ENCODE measurements at places on chromosomes 5 and 9.

DNA sequence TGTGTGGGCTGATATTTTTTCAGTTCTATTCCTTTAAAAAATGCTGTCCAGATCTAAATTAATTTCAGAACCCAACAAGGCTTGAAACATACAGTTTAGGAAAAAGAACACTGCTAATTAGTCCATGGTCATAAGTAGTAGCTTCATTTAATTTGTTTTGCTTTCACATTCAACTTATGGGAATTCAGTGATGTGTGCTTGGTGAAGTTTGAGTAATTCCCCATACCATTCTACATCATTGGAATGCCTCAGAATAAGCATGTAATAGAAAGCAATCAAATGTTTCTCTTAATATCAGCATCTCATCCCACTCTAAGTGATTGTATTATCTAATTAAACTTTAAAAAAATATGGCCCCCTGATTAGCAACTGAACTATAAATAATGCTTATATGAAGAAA, 2.7 kb downstream of the CNTLN start:
- no peak for DNase-seq

GRCh38 chr9:105608721-105609598, 51.0 kb downstream of the FKTN start:
- no peak for DNase-seq

DNA sequence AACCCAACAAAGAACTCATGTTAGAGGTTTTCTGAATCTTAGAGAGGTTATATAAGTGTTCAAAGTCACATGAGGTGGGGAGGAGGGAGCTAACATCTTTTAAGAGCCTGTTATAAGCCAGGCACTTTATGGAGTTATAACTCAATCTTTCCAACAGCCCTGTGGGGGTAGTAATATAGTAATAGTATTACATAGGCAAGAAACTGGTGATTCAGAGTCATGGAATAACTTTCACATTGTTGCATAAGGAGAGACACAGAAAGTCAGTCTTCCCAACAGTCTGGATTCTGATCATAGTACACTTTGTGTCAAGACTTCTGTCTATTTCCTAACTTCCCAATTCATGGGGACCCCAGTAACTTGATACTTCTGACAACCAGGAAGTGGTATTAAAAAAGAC, 89.2 kb downstream of the ACER2 start:
- no peak for DNase-seq

GRCh38 chr9:114098936-114099668, at the start of gene KIF12:
Gene KIF12, minus strand, starts transcription at chr9:114099292. Its CDS starts 16 bp downstream, at chr9:114099276.
- no peak for DNase-seq

DNA sequence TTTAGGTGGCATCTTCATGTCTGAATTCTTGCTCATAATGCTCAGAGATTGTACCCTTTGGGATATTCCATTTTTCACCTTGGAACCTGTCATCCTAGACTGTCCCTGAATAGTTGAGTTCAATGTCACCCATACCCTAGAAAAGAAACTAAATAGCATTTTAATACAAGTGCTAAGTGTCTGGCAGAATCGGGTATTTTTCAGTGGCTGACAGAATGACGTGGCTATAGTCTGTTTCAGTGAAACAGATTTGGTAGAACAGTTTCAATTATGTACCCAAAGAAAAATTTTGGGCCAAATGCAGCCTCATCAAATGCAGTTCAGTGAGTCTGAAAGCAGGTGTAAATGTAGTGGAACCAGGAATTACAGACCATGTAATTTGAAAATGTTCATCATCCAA, 1041.2 kb downstream of the DTWD2 start:
- no peak for DNase-seq

Data from stimulated activated CD8-positive, alpha-beta memory T cell treated with anti-CD3 and anti-CD28 coated beads, Interleukin-12 subunit alpha, Interleukin-12 subunit beta, amount 100 ng/mL, for 1 hour (primary cell).